ENCODE measurements at places on chromosomes 2 and 18. TPM values are rescaled to one million over a fixed set of nuclear protein-coding genes. Genes with fewer than 3 reads are reported as not detected.

REV1 gene
- total RNA-seq, result 44.6 TPM

C1GALT1C1L gene
- total RNA-seq, result not detected

- no peak for DNase-seq
These were observed 36.0 kb upstream of the TANK start for GRCh38 chr2:161124201-161124600.

GRCh38 chr2:36069074-36069473, 286.5 kb upstream of the CRIM1 start:
- no peak for DNase-seq

GRCh38 chr2:71498261-71498701, 44.9 kb downstream of the DYSF start:
- no peak for DNase-seq

Measured in endodermal cell (in vitro differentiated cells).